ENCODE measurements at places on chromosomes 13 and 19.
A peak's percentile ranks its signal among the peaks of the same experiment; 100 is the strongest.

- DNase-seq = no peak
These were observed 502.4 kb downstream of the MYO16 start for GRCh38 chr13:109131698-109132257.

DNA sequence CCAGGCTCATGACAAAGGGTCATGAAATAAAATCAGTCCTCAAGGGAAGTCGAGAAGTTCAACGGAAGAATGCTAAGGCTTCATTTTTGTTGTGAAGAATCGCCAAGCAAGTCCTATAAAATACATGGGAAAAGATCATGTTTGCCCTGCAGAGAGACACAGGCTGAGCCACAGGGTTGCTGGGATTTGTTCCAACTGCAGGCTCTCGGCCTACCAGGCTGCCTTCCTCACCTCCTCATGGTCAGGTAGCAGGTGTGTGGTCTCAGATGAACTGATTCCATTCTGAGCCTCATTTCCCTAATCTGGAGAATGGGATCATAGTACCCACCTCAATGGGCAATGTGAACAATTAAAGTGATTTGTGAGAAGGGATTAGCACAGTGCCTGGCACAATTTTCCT, 114.9 kb upstream of the SPATA13 start:
- no peak for DNase-seq

- no peak for DNase-seq
These were observed 1711.8 kb downstream of the SLITRK5 start for GRCh38 chr13:89382981-89383380.

DNA sequence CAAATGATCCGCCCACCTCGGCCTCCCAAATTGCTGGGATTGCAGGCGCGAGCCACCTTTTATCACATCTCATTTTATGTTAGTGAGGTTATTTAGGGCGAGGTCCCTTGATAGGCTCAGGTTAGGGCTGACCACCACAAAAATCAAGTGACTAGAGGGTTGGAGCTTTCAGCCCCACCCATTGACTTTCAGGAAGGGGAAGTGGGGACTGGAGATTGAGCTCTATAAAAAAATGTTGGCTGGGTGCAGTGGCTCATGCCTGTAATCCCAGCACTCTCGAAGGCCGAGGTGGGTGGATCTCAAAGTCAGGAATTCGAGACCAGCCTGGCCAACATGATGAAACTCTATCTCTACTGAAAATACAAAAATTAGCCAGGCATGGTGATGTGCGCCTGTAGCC, 20.1 kb downstream of the FPR3 start:
- no peak for DNase-seq

DNA sequence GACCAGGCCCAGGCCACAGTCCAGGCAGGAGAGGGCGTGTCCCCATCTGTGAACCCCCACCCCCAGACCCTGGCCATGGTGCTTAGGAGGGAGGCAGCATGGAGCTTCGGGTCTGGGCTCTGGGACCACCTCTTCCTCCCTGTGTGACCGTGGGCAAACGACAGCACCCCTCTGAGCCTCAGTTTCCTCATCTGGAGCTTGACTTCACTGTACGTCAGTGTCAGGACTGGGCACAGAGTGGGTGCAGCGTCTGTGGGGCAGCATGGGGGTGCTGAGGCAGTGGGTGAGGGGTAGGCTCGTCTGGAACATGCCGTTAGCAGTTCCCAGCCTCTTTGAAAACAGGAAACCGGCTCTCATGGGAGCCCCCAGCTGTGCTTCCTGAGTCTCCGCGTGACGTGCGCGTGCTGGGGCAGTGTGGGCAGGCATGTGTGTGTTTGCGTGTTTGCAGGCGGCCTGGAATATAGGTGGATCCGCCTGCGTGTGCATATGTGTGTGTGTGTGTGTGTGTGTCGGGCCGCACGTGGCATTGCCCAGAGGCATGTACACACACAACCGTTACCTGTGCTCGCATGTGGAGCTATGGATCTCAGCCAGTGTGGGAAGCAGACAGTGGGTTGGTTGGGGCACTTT, 15.8 kb downstream of the ARRDC2 start:
- peak; percentile 91 for DNase-seq

DNA sequence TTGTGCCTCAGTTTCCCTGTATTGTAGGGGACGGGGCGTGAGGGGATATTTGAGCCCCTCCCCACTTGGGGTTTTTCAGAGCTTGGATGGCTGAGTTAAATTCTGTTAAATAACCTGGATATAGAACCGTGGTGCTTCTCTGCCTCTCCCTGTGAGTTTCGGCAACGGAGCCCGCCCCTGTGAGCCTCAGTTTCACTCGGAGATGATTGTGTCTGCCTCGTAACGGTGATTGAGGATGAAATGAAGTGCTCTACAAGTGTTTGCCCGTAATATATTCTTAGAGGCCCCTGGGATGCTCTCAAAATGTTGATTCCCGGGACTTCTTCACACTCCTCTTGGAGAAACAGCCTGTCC, 509 bp downstream of the KXD1 start:
- DNase-seq = no peak

Data from naive thymus-derived CD8-positive, alpha-beta T cell (primary cell).